ENCODE measurements at places on chromosomes 3 and 15.

GRCh38 chr3:37287776-37288175 lies 113.4 kb upstream of the LRRFIP2 start:
- DNase-seq: no peak

DNA sequence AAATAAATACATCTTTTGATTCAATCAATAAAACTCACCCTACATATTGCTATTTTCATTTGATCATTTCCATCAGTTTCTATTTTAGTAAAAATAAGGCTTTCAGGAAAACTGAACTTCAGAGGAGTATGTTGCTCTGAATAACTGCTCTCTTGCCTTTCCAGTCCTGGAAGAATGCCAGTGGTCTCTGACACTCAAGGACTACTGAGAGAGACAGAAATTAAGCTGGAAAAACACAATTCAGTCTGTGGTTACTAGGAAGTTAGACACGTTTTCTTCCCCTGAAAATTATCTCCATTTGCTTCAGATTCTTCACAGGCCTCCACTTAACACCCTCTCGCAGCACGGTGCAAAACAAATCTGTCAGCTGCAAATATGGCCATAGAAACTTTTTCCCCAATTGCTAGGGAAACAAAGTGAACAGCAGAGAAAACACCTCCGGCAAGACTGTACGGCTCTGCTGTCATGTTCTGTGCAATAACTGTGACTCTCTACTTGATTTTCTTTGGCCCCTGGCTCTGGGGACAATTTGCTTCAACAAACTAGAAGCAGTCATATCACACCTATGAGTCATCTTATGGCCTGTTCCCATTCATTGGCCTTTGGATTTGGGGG lies 353.0 kb downstream of the MAGI1 start:
- DNase-seq: no peak

GRCh38 chr15:99651023-99651807 lies 82.0 kb downstream of the LYSMD4 start:
- no peak for DNase-seq

DNA sequence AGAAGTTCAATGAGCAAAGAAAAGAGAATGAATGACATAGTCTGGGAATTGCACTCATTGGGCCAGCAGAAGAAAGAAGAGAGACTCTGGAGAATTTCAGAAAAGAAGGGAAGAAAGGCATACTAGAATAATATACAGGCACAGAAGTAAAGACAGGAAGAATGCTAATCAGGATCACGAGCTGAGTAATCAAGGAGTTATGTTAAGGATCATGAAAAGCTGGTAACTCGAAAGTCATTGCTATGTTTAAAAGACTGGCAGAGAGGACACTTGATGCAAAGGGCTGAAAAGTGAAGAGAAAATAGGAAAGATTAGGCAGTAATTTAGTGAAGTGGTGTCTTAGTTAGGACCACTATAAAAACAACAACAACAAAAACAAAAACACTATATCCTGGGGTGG lies 284.1 kb downstream of the ZBBX start:
- no peak for DNase-seq

DNA sequence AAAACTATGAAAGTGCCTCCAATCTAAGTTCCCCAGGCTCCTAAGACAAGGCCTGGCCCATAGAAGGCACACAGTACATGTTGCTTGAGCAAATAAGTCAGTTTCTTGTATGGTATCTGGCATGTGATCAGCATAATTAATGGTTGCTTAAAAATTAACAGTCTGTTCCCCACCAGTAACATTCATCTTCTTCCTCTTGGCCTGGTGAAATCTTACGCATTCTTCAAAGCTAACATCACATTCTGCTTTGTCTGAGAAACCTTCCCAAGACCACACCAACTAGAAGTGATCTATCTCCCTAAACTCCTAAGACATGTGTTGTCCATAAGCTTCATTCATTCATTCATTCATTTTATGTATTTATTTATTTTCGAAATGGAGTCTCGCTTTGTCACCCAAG lies 48.1 kb downstream of the LIPC start:
- no peak for DNase-seq

GRCh38 chr15:77024273-77025082 lies 29.6 kb downstream of the PSTPIP1 start:
- peak; percentile 31 for DNase-seq

DNA sequence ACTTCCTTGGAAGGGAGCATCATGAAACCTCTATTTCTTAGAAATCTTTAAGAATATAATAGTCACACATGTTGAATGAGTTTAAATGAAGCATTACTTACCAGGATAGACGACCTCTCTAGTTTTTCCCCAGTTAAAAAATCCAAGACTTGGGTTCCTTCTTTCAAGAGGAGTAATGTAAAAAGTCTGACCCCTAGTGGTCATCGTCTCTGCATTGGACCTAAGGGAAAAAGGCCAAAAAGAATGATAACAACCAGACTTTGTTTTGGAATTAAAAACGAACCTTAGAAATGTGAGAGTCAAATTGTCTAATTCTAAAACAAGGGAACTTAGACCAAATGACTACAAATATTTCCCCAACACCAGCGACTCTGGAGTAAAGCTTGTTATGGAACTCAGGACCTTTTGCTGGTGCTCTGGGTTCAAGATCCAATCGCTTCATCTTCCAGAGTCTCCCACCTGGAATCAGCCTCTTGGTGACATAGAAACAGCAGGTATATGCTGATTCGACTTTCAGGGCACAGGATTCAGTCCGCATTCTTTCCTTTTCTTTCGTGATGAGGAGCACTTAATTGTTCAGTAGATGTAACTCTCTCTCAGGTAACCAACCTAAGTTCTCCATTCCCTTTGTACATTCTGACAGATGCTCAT lies 214.8 kb upstream of the TPRG1 start:
- DNase-seq: peak; percentile 32

DNA sequence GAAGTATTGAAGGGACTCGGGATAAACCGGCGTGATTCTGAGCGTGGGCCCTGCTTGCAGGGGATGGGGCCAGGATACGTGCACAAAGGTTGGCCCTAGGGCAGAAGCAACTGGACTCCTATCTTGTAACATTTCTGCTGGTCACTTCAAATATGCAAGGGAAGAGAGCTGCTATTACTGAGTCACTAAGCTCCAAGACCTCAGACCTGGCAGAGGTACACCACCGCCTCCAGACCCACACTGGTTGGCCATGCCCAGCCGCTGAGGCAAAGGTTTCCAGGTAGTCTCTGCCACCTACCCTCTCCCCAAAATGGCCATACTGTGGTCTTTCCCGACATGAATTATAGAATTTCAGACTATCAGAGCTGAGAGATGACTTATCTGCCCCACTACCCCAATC lies 13.4 kb upstream of the STRA6 start:
- no peak for DNase-seq

GRCh38 chr3:171566803-171567422 lies 106.7 kb upstream of the TNIK start:
- DNase-seq: peak; percentile 32

DNA sequence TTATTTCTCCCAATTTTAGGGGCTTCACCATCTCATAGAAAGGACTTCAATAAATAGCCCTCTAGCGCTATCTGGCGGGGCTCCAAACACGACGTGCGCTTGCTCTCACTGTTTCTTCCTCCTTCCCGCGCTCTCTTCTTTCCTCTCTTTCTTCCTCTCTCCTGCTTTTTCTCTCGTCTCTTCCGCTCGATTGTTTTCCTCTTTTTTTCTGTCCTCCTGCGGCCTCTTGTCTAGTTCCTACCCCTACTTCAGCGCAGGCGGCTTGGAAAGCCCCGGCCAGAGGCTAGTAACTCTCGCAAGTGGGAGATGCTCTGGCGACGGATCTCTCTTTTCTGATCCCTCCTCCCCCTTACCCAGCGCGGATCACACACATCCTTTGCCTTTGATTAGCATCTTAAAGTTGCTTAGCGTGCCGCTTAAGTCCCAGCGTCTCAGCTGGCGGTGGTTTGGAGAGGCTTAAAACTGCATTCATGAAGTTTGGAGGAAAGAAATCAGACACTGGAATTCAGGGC lies 6.2 kb upstream of the MEIS2 start:
- DNase-seq: no peak

GRCh38 chr3:56321383-56321782 lies 146.9 kb downstream of the ERC2 start:
- DNase-seq: no peak

GRCh38 chr3:187808527-187808895 lies 63.2 kb upstream of the BCL6 start:
- no peak for DNase-seq

DNA sequence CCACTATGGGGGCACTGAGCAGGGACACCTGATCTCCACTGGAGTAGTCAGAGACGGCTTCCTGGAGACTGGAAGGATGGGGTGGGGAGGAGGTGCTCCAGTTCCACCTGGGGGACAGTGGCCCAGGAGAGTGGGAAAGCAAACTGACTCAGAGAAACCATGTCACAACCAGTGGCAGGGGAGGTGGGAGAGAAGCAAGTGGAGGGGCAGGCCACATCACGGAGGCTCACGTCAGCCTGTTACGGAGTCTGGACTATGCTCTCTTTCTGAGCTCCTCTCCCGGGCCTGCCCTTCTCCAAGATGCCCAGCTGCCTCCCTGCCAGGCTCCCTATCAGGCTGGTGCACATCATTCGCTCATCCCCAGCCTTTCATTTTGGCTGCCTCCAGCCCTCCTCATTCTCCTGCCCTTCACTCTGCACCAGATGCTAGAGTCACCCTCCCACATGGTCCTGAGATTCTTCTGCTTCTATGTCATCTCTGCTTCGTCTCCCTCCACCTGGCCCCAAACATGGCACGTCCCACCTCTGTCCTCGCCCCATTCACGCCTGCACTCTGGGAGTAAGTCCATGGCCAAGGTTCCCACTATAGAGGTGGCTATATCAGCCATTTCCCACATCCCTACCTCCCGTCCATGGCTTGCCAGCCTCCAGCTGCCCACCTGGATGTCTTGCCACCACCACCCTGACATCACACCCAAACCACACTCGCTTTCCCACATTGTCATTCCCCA lies 100.3 kb downstream of the ADCY5 start:
- no peak for DNase-seq

GRCh38 chr15:44735482-44736180 lies 697 bp upstream of the TRIM69 start:
- no peak for DNase-seq

DNA sequence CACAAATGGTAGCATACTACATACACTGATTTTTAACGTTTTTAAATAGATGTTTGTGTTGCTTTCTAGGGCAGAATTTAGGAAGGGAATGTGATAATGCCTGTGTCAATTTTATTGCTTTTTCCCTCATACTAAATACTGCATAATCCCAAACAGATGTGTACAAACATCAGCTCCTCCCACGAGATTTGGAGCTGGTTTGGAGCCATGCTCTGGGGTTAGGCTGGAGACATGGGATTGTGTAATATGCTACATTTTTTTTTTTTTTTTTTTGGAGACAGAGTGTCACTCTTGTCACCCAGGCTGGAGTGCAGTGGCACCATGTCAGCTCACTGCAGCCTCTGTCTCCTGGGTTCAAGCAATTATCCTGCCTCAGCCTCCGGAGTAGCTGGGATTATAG lies 80.1 kb downstream of the EBLN2 start:
- DNase-seq: no peak

GRCh38 chr3:184740509-184741258 lies 28.8 kb upstream of the MAGEF1 start:
- no peak for DNase-seq

GRCh38 chr3:149936812-149937230 lies 33.9 kb downstream of the PFN2 start:
- DNase-seq: no peak

DNA sequence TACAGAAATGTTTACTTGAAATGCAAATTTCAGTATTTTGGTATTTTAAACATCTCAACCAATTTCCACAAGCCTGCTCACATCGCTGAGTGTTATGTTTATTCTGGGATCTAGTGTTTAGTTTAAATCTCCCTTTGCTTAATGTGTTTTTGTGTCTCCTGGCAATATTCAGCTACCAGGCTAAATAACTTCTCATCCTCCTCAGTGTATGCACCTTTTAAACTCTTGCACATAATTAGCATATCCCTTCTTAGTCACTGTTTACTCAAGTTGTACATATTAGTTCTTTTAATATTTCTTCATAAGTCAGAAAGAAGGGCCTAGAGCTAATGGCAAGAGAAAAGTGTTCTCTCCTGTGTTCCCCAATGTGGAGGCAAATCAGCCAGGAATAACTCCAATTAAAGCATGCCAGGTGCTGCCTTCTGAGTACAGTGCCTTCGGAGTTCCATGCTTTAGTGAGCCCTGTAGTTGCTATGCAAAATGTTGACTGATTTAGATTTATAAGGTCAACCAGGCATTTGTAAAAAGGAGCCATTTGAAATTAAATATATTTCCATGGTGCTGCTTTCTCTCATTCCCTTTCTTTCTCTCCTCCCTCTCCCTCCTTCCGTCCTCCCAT lies 234.3 kb downstream of the GAP43 start:
- DNase-seq: no peak

- DNase-seq: no peak
These were observed 5.1 kb upstream of the KLHL40 start for GRCh38 chr3:42680271-42680670.
